Activated CD4-positive, alpha-beta T cell treated with anti-CD3 and anti-CD28 coated beads, Interleukin-2, amount 10 ng/mL, durations not matched to agents 7 days and 5 days (primary cell): ENCODE measurements at places on chromosomes 3 and 15.
A peak's percentile ranks its signal among the peaks of the same experiment; 100 is the strongest.

- H3K27me3 ChIP-seq: no peaks in the 10 kb centered on the region
- peaks cover 6% of the 10 kb centered on the region for H3K4me1 ChIP-seq
- H3K4me3 ChIP-seq: no peak overlapping the region
- H3K27ac ChIP-seq: no peak overlapping the region
- DNase-seq: no peak
Measured at GRCh38 chr3:51559961-51560360, 21.4 kb downstream of the RAD54L2 start.

GRCh38 chr3:40414270-40414669 is 27.3 kb downstream of the ENTPD3 start:
- H3K36me3 ChIP-seq: no peaks in the 10 kb centered on the region
- no peak overlapping the region for H3K27ac ChIP-seq
- H3K4me1 ChIP-seq: no peaks in the 10 kb centered on the region
- no peak for DNase-seq
- H3K27me3 ChIP-seq: peaks cover 13% of the 10 kb centered on the region

DNA sequence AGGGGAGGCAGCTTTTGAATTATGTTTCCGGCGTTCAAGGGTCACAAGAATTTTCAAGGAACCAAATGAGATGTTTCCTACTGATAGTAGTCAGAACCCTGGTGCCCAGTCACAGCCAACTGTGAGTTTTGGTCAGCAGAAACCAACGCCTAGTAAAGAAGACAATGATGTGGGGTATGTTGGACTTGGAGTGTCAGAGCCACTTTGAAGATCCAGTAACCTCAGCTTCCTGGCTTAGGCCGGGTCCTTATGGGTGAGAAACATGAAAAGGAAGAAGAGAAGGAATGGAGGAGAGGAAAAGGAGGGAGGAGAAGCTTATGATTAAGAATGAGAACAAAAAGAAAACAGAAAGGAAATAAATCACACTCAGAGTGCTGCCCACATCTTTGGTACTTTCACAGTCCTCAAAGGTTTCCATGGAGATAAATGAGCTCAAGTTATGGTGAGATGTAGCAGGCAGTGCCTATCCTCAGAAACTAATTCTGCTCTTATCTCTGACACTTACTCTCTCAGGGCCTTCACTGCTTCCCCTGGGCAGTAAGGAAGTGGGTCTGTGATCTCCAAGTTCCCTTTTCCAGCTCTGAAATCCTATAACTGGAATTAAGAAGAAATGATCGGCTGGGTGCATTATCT is 2.0 kb upstream of the MCF2L2 start:
- peak; percentile 33 for DNase-seq
- peaks cover 42% of the 10 kb centered on the region for H3K4me1 ChIP-seq
- H3K27ac ChIP-seq: peak overlapping the region; percentile 47
- peaks cover 7% of the 10 kb centered on the region for H3K27me3 ChIP-seq
- peak overlapping the region; percentile 18 for H3K4me3 ChIP-seq
- H3K36me3 ChIP-seq: no peaks in the 10 kb centered on the region

DNA sequence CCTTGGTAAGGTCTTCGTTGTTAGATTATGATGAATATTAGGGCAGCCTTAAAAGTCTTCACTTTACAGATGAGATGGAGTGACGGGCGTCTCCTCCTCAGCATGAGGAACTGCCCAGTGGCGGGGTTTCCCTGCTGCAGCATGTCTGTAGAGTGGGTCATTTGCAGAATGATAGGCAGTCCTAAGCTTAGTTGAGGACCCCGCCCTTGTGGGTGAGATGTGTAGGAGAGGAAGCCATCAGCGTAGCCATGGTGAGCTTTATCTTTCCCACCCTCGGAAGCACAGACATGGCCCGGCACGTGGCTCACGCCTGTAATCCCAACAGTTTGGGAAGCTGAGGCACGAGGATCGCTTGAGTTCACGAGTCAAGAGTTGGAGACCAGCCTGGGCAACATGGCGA is 877 bp downstream of the NIT2 start:
- peak overlapping the region; percentile 92 for H3K27ac ChIP-seq
- peaks cover 24% of the 10 kb centered on the region for H3K4me1 ChIP-seq
- no peaks in the 10 kb centered on the region for H3K27me3 ChIP-seq
- H3K36me3 ChIP-seq: peaks cover 9% of the 10 kb centered on the region
- H3K4me3 ChIP-seq: peak overlapping the region; percentile 85
- peak; percentile 19 for DNase-seq

DNA sequence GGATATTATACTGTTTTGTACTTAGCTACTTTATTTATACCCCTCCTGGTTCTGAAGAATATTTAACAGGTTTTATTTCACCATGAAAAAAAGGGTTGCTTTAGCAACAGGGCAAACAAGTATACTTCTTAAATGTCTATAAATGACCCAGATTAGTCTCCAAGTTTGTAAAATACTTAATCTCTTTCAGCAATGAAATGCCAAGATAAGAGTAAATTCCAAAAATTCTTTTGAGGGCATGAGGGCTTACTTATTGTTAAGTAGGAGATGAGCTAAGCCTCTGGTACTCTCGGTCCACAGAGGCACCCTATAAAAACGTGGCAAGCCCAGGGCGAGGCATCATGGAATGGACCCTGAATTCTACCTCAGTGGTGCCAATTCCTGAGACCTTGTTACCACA is 264.8 kb upstream of the NSMCE3 start:
- no peaks in the 10 kb centered on the region for H3K27me3 ChIP-seq
- H3K4me1 ChIP-seq: no peaks in the 10 kb centered on the region
- H3K4me3 ChIP-seq: no peak overlapping the region
- H3K36me3 ChIP-seq: no peaks in the 10 kb centered on the region
- no peak overlapping the region for H3K27ac ChIP-seq
